ENCODE measurements at places on chromosomes 11 and 22.

DNA sequence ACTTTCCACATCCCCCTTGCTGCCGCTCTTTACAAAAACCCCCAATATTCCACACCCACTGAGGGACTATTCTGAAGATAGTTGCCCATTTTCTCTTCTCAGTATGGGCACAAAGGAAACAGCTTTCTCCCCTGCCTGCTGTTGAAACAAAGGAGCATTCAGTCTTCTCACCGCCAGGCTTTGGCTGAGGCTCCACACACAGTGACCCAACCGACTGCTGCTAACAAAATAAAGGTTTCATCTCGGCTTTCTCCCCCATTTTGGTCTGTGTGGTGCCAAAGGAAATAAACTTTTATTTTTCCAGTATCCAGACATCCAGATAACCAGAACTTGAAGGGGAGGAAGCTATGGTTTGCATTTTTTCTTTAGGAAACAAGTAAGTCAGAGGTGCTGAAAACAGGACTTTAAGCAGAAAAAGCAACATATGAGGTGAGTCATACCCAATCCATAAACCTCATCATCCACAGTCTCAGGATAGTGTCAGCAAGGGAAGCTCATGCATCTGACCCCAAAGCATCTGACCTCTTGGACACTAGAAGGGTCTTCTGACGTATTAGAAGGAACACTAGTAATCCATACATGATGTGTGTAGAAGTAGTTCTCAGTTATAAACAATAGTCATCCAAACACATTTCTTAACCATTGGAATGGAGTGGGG, 6.4 kb downstream of the CLMP start:
- DNase-seq: no peak

DNA sequence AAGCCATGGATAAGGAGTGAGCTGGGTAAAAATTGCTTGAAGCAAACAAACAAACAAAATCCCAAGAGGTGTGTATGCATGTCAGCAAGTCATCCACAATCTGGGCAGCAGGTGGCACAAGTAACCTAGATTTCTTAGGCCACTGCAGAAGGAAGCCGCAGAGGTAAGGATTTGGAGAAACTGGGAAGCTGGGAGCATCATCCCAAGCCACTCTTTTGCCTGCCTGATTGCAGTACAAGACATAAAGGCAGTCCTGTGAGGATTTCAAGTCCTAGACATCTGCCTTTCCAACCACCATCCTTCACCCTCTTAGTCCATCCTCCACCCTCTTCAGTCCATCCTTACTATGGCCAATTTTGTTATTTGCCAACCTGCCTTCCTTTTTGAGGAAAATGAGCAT, 67.2 kb upstream of the BMAL1 start:
- DNase-seq: no peak

- no peak for DNase-seq
Measured at GRCh38 chr11:115220911-115221310, 283.3 kb downstream of the CADM1 start.

DNA sequence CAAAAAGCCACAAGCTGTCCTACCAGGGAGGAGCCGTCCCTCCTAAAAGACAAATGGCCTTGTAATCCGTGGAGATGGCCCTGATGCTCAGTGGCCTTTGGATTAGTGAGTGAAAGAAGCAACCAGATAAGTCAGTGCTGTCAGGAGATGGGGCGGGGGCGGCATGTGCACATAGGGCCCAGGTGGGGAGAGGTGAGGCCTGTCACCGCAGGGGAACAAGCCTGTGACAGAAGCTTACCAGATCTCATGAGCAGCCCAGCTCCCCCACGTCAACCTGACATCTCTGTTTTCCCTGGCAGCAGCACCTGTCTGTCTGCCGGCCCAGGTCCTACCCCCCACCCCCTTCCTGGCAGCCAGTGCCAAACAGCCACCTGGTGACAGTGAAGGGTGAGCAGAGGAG, 162.6 kb downstream of the BUD13 start:
- DNase-seq: no peak
